Activated CD4-positive, alpha-beta T cell treated with anti-CD3 and anti-CD28 coated beads, Interleukin-2, amount 10 ng/mL, durations not matched to agents 24 days and 14 days (primary cell): ENCODE measurements at places on chromosomes 11 and 22. TPM values are rescaled to one million over a fixed set of nuclear protein-coding genes. Genes with fewer than 3 reads are reported as not detected.
A peak's percentile ranks its signal among the peaks of the same experiment; 100 is the strongest.

RHOD gene
- 0.35 TPM in 1 of 2 replicates, not detected in the other for total RNA-seq

TST gene
- 5.2 and 5.8 TPM in 2 replicates for total RNA-seq

ACR gene
- not detected in 2 replicates for total RNA-seq

- DNase-seq: peak; percentile 79
These were observed 2.3 kb downstream of the ATM start for GRCh38 chr11:108224911-108225786.

DNA sequence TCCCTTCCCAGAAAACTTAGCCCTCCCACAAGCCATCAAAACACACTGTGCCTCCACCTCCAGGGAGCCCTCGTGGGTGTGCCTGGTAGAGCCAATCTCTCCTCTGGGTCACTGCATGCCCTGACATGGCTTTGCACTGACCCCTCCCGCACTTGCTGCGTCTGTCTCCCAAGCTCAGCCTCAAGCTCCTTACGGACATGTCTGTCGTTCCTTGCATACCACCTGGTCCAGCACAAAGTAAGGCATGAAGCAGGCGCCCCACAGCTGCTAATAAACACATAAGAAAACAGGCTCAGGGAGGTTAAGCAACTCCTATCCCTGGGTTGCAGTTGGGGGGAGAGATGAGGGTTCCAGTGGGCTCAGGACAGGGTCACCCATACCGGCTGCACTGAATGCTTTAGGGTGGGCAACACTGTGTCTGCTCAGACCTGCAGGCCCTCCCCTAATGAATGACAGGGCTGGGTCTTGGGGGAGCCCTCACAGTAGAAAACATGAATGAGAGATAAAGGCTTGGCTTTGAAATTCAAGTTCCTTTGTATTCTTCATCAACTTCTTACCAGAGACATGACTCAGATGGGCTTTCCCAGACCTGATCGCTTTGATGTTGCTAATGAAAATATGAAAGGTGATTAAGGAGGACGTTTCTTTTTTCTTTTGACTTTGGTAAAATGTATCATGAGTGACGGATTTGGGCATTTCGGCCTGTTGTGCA, 38.0 kb downstream of the PHF21B start:
- no peak for DNase-seq
